ENCODE measurements at places on chromosomes 13 and 19.

GRCh38 chr13:79447741-79448140, 33.2 kb upstream of the NDFIP2 start:
- DNase-seq, result no peak

DNA sequence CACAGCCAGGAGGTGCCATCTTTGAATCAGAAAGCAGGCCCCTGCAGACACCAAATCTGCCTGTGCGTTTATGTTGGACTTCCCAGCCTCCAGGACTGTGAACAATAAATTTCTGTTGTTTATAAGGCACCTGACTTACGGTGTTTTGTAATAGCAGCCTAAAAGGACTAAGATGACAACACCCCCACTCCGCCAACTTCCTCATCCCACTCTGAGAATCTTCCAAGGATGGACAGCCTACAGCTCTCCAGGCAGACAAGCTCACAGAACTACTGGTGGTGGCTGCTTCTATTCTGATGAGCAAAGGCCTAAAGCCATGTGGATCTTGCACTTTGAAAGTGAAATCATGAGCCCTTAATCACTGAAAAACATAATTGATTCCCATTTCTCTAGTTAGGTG, 449.2 kb downstream of the TSHZ3 start:
- no peak for DNase-seq

GRCh38 chr19:50983625-50984292, at the start of gene KLK7:
TSS of gene KLK7 (minus strand) at chr19:50983917. CDS start at chr19:50982399, 1,518 bp downstream.
- DNase-seq, result no peak

DNA sequence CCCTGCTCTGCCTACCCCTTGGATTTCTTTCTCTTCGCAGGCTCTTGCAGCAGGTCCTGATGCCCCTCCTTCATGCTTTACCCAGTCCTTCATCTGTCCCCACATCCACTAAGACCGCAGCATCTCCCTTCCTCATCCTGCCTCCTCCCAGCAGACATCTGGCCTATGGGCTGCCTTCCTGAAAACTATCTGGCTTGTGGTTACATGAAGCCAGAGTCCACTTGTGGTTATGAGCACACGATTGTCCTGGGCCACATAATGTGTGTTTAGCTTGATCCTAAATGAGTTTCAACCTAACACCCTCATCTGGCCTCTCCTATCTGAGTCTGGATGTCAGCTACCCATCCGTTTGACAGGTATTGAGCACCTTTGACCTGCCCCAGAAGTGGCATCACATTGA, 5.5 kb upstream of the ZNF175 start:
- DNase-seq, result no peak

DNA sequence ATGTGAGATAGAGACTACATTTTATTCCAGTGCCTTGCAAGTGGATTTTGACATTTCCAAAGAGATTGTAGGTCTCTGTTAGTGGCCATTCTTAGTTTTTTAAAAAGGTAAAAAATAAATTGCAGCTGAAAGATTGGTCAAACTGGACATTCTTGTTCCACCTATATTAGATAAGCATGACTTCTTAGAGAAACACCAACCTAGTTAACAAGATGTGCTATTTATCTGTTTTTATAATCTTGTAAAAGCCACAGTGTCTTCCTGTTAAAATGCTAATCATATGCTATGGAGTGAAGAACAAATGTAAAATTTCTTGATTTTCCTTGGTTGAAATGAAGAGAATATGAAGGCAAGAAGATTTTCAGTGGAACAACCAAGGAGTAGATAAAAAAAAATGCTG, 33.4 kb upstream of the GPR183 start:
- DNase-seq, result no peak

DNA sequence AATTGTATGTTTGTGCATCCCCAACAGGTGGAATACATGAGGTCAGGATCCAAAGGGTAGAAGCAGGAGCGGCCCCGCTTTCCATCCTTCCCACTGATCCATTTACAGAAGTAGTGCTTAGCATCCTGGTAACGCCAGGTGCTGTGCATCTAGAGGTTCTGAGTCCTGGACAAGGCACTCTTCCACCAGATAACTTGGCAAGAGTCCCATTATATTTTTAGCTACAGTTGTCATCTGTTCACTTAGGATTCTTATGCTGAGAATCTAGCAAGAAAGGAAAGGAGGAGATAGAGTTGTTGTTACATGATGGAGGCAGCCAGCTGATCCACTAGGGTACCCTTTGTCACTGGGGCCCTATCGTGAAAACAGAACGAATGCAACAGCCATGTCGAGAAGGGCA, 389.5 kb upstream of the ZNF507 start:
- no peak for DNase-seq

- no peak for DNase-seq
Observed at GRCh38 chr13:87788363-87788762, 117.2 kb downstream of the SLITRK5 start.

GRCh38 chr13:80242728-80243427, 98.0 kb downstream of the SPRY2 start:
- DNase-seq, result no peak

GRCh38 chr13:110907951-110908898, 6.6 kb downstream of the ANKRD10 start:
- DNase-seq, result no peak

GRCh38 chr13:94974015-94974951, 261.9 kb upstream of the SOX21 start:
- no peak for DNase-seq

DNA sequence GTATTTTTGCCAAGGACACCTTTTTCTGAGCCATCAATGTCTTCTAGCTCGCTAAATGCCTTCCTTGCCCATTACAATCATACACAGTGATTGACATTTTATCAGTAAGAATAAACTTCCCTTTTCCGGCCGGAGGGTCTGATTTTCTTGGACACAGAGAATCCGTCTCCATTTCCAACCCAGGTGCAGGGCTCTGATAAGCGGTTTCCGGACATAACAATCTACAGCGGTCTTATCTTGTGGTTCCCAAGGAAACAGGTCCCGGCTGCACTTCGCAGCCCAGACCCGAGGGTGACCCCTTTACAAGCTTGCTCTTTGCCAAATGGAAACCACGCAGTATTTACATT, 5.1 kb upstream of the ZNF77 start:
- no peak for DNase-seq

- DNase-seq, result no peak
Observed at GRCh38 chr19:1503089-1503924, 9.5 kb downstream of the ADAMTSL5 start.

GRCh38 chr13:27500806-27501534, 50.6 kb upstream of the MTIF3 start:
- no peak for DNase-seq

GRCh38 chr19:57583521-57584416, at the start of gene ZIK1:
TSS of gene ZIK1 (plus strand) at chr19:57584145. CDS start at chr19:57584357, 212 bp downstream.
- DNase-seq, result peak; percentile 92

DNA sequence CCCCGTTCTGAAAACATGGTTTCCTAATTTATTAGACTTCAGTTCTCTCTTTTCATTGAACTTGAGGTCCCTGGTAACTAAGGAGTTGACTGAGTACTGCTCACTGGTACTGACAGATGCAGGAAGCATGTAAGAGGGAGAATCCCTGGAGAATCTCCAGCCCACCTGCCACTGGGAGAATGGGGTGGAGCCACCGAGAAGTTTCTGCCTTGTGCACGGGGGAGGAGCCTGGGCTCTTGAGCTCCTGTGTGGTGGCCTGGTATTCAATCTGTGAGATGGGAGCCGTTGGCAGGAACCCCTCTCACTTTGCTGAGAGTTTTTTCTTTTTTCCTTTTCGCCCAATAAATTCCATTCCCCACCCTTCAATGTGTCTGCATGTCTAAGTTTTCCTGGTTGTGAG, 13.2 kb upstream of the AKAP11 start:
- no peak for DNase-seq

GRCh38 chr19:7641290-7642276, 4.7 kb downstream of the STXBP2 start:
- no peak for DNase-seq

DNA sequence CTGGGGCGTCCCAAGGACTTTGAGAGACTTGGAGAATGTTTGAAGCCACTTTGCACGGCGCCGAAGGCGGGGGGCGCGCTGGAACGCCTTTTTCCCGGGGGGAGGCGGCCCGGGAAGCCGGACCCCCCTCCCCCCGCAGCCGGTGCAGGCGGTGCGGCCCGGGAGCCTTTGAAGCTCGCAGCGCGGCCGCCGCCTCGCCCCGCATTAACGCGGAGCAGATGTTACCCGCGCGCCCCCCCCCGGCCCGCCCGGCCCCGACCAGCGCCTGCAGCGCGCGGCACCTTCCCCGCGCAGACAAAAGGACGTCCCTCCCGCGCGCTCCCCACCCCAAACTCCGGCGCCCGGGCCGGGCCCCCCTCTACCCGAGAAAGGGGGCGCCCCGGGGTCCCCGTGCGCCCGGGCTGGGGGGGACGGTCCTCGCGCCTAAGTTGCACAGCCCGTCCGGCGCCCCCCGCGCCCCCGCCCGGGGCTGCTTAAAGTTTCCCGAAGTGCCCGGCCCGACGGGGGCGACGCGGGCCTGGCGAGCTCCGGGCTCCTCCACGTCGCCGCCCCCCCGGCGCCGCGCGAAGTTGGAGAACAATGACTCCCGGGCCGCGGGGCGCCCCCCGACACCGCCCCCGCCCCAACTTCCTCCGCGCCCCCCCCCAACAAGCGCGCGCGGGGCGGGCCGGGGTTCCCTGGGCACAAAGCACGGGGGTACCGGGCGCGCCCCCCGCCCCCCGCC, 685 bp downstream of the TCF3 start:
- peak; percentile 70 for DNase-seq

DNA sequence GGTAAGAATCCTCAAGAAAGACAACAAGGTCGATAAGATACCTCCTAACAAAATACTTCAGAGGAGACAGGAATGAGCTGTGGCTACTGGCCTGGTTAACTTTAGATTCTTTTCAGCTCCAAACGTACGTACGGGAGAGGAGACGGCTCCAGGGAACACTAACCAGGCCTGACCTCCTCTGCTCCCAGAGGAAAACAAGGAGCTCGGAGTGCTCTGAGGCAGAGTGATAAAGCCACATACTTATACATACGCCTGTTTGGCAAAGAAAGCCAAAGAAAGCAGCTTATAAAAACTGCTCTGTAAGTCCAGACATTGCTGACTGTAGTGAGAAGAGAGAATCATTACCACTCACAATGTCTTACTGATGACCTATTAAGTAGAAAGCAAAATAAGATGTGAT, 263.9 kb downstream of the MZT1 start:
- DNase-seq, result no peak

- no peak for DNase-seq
Observed at GRCh38 chr13:29310806-29311205, 284.7 kb downstream of the SLC7A1 start.

DNA sequence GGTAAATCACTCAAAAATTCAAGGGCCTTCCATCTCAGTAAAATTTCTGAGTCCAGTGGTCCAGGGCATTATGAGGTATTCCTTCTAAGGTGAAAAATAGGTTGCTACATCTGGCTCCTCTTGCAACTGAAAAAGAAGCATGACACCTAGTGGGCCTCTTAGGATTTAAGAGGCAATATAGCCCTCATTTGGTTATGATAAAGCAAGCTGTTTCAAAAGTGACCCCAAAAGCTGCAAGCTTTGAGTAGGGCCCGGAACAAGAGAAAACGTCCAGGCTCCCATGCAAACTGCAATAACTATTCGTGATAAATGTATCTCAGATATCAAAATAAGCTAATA, 1910.2 kb upstream of the PRR20A start:
- no peak for DNase-seq

DNA sequence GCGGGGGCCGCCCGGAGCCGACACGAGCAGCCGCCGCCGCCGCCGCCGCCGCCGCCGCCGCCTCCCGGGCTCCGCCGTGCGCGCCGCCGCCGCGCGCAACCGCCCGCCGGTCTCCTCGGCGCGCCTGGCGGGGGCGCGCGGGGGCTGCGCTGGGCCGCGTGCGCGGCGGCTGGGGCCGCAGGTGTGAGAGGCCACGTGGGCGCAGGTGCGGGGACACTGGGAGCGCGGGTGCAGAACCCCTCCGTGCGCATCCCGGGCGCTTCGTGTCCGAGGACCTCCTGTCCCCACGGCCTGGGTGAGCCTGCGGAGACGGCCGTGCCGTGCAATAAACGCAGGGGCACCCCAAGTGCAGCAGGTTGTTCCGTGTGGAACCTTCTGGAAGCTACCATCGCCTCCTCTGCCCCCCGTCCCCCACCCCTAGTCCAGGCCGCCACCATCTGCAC, at the start of gene LINGO3:
LINGO3 (minus strand) TSS at position 41 of the 443 bp plus-strand sequence. CDS start 16,378 bp downstream, outside the sequence.
- no peak for DNase-seq

DNA sequence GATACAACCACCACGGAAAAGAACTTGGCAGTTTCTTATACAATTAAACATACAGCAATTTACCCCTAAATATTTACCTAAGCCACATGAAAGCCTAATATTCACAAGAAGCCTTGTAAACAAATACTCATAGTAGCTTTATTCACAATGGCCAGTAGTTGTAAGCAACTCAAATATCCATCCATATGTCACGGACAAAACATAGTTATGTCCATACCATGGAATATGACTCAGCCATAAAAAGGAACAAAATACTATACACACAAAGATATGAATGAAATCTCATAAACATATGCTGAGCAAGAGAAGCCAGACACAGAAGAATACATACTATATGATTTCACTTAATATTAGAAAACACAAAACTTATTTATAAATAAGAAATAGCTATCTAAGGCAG, 12.9 kb downstream of the PSPC1 start:
- no peak for DNase-seq

GRCh38 chr19:1933244-1933643, 7.7 kb upstream of the CSNK1G2 start:
- DNase-seq, result no peak

DNA sequence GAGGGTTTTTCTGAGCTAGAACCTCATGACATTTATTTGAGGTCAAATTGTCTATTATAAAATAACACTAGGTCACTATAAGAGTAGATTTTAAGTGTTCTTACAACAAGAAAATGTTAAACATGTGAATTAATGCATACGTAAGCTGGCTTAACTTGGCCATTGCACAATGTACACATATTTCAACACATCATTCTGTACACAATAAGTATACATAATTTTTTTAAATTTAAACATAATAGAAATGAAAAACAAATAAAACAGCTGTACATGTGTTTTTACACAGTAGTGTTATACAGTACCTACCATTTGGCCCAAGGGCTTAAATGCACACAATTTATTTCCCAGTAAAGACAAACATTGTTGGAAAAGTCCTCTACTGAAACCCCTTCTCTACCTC, 269.9 kb downstream of the DACH1 start:
- no peak for DNase-seq

- DNase-seq, result no peak
Observed at GRCh38 chr13:27621116-27621365, 651 bp upstream of the POLR1D start.

DNA sequence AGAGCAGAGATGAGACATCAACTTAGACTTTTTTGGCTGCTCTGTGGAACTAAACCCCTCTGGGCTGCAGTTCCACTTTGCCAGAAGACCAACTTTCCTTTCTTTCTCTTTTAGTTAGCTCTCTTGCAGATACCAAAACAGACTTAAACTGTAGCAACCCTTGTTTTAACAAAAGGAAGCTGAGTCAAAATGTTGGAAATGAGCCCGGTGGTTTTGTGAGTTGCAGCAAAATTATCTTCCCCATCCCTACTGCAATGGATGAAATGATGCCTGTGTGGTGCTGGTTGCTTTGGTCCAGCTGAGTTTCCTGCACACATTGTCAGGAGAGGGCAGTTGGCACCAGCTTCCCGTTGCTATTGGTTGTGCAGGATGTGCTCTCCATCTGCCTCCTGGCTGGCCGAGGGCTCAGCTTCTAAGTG, 115.3 kb downstream of the LRCH1 start:
- no peak for DNase-seq

All from right forelimb (tissue), 1 donor.